CD4-positive, alpha-beta T cell treated with Interleukin-4 for 1 hour (primary cell): ENCODE measurements at places on chromosomes 3 and 15.

DNA sequence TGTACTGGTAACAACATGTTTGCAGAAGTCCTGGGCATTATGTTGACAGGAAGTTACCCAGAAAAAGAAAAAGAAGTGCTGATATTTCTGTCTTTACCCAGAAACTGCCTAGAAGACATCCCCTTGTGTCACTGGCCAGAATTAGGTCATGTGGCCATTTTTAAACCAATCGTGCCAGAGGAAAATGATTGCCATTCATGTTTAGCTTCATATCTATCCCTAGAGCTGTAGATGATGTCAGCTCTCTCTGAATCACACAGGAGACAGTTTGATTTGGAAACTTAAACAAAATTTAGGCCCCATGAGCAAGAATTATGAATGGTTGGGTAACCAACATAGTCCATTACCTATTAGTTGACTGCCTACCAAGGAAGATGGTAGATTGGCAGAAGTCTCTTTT lies 8.9 kb upstream of the PLOD2 start:
- DNase-seq, result no peak

DNA sequence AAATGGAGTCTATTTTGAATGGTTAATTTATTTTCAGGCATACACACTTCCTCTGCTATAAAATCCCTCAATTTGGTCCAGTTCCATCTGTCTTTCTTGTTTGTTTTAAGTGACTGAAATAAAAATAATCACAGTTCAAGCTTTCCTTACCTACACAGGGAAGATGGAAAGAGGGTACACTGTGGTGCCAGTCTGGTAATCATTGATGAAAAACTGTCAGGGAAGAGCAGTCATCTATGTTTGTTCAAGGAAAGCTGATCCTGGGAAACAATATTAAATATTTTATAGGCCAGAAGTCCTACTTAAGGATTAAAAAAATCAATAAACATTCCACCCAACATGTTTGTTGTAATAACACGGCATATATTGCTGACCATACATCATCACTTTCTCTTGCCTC lies 115.2 kb upstream of the KCNMB2 start:
- no peak for DNase-seq

GRCh38 chr3:69509288-69509687 lies 123.4 kb upstream of the FRMD4B start:
- no peak for DNase-seq

DNA sequence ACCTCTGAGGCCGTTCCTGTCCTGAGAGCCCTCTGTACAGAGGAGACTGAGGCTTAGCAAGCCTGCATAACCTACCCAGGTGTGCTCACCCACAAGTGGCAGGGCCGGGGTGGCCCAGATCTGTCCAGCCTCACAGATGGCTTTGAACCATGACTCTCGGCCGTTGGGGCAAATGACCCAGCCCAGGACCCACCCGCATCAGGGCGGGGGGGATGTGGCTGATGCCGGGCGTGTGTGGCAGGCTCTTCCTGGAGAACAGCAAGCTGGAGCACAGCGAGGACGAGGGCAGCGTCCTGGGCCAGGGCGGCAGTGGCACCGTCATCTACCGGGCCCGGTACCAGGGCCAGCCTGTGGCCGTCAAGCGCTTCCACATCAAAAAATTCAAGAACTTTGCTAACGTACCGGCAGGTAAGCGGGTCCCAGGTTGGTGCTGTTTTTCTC lies 133.5 kb downstream of the LRRK1 start:
- no peak for DNase-seq

GRCh38 chr3:57093971-57094535 lies 33.6 kb downstream of the SPATA12 start:
- DNase-seq, result no peak

- no peak for DNase-seq
Observed at GRCh38 chr15:32738666-32739065, 20.9 kb downstream of the GREM1 start.

DNA sequence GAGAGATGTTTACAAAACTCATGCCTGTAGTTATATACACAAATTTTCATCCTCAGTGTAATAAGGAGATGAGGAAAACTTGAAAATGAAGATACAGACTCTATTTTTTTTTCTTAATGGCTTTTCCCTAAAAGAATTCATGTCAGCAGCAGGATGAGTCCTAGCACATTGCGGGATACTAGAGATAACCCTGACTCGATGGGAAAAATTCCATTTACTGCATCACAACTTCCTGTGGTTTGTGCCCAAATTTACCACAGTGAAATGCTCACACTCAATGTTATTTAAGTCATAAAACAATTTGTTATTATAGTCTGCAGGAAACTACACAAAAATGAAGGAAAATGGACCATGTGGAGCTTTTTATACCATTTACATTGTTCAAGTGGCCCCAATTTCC lies 581.9 kb upstream of the ZNF717 start:
- DNase-seq, result no peak

- DNase-seq, result no peak
Observed at GRCh38 chr3:69389520-69390248, 3.8 kb upstream of the FRMD4B start.

GRCh38 chr15:29003840-29004233 lies 118.1 kb downstream of the APBA2 start:
- DNase-seq, result no peak

DNA sequence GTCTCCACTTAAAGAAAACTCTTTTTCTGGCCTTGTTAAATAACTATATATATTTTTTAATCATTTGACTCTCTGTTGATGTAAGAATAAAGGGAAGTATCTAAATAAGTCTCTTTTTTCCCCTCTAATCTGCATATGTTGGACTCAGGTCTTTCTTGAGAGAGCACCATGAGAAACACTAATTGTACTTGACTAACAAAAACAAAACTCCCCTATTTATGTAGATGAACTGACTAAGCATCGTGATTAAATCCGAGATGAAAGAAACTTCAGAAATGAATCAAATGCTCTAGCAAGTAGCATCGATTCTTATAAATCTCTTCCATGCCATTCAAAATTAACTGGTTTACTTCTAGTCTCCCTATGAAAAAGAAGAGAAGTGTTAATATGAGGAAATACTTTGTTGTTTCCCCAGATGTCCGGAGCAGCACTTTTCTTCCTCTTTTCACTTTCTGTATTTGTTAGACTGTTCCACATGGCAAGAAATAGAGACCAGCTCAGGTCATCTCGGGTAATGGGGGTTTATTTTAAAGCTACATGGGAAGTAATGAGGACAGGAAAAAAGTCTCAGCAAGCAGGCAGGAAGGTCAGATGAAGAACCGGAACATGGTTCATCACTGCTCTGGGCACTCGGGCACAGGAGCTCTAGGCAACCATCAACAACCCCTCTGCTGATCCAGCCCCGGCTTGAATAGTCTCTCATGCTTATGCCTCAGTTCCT lies 288.3 kb downstream of the CNTN6 start:
- DNase-seq, result no peak

GRCh38 chr15:88913017-88913849 lies at the start of gene MFGE8:
TSS of gene MFGE8 (minus strand) at chr15:88913379. CDS start at chr15:88913319, 60 bp downstream.
- DNase-seq, result peak; percentile 68

- DNase-seq, result no peak
Observed at GRCh38 chr3:39934696-39935095, 125.3 kb downstream of the MYRIP start.

- no peak for DNase-seq
Observed at GRCh38 chr3:56406826-56407515, 61.3 kb downstream of the ERC2 start.

GRCh38 chr3:174253196-174253823 lies 605.8 kb upstream of the NAALADL2 start:
- DNase-seq, result no peak
